Fibroblast of skin of scalp (primary cell): ENCODE measurements at places on chromosomes 2 and 18.

DNA sequence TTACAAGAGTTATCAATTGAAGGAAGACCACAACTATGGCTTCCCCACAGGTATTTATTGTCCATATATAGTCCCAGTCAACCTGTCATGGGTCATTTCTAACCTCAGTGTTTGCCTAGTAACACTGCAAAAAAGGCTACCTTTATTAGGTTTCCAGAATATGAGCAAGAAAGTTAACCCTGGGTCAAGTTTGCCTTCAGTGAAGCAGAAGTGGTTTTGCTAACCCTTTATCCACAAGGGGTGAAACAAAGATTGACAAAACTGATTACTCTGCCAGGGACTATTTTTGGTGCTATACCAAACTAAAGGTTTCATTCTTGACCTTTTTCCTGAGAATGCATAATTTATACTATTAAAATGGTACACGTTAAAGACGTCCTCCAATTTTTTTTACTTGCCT, 28.8 kb downstream of the SP100 start:
- no peak for DNase-seq

GRCh38 chr2:195657634-195658540, 861 bp downstream of the SLC39A10 start:
- peak; percentile 71 for DNase-seq

DNA sequence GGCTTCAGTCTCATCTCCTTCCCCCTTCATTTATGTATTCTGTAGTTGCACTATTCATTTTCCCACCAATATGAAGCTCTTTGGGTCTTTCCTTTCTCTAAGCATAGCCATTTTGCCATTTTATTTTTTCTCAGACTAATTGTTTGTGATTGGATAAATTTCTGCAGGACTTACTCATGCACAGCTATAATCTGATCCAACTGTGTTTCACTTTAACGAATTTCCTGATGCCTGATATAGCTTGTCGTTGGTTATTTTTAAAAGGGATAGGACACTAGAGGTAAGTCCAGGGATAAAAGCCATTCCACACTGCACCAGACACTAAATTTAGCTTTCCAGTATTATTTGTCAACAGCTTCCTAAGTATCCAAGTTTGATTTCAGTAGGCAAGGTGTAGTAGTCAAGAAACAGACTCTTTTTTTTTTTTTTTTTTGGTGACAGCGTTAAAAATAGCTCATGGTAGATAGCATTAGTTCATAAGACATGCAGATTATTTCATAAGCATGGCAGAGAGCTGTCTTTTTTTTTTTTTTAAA, 17.4 kb downstream of the ASB18 start:
- DNase-seq, result no peak

DNA sequence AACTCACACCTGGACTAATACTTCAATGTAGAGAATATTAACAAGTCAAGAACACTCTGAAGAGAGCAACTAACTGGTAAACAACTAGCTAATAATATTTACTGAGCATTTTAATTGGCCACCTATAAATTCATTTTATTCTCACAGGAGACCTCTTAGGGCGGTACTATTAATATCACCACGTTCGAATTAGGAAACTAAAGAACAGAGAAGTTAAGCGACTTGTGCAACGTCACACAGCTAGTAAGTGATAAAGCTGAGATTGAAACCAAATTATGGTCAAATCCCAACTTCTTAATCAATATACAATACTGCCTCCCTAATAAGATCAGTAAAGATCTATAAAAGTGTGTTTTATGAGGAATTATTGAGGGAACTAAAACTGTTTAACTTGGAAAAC, 1034.3 kb upstream of the POU3F3 start:
- DNase-seq, result no peak

DNA sequence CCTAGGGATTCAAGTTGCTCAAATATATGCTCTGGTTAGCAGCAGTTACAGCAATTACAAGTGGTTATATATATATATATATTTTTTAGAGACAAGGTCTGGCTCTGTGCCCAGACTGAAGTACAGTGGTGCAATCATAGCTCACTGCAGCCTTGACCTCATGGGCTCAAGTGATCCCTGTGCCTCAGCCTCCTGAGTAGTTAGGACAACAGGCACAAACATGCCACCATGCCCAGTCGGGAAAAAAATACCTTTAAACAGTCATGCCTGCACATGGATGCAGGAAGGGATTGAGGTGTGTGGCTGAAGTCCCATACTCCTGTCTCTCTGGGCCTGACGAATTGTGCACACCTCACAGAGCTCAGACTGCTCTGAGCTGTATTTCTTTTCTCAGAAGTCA, 19.6 kb upstream of the DNAH7 start:
- DNase-seq, result peak; percentile 44

DNA sequence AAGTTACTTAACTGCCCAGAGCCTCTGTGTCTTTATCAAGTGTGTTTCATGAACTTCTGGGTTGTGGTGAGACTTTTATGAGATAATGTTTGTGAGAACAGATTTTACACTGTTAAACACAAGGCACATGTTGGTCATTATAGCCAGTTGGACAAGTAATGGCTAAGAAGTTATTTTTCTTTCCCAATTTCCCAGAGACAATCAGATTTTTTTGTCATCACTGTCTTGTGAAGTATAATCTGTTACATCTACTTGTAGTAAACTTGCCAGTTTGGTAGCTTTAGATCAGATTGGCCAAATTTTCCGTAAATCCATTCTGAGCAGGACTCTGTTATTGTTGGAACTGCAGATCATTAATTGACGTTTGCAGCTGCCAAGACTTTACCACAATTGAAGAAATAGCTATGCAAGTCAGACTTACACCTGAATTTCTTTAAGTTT, 838.8 kb downstream of the SLC4A3 start:
- no peak for DNase-seq

DNA sequence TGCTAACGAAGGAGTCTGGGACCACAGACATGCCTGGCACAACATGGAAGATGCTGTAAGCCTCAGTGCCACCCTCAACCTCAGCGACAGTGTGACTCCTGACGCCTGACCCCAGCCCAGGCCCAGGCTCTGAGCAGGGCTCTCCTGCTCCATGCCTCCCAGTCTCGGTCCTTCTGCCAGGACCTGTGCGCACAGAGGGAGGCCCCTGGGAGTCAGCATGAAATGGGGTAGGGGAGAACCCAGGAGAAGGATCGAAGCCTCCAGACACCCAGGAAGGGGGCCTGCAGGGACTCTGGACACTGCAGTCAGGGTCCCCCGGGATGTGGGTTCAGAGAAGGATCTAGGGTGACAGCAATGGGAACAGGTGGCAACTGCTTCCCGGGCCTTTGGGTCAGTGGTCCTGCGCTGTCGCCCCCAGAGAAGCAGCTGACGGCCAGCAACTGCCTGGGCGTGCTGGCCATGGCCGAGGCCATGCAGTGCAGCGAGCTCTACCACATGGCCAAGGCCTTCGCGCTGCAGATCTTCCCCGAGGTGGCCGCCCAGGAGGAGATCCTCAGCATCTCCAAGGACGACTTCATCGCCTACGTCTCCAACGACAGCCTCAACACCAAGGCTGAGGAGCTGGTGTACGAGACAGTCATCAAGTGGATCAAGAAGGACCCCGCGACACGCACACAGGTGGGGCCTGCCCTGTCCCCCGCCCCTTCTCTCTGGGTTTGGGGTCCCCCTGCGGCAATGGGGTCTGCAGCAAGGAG, 233.9 kb downstream of the ATAD2B start:
- DNase-seq, result no peak

GRCh38 chr2:148865512-148865911, 9.5 kb upstream of the KIF5C start:
- DNase-seq, result no peak

DNA sequence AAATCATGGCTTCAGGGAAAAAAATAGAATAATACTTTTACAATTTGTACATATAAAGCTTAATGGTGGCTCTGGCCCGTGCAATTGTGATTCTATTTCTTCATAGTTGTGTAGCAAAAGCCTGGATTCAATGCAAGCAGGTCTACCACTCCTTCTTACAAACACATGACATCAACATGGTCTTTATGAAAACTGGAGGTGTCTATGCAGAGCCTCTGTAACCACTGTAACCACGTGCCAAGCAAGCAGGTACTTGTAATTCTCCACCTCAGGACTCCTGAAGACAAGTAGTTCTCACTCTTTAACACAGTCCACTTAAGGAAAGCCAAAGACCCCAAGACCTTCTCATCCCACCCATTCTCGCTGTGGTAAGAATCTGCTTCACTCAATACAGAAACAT, 62.6 kb downstream of the METTL4 start:
- no peak for DNase-seq

DNA sequence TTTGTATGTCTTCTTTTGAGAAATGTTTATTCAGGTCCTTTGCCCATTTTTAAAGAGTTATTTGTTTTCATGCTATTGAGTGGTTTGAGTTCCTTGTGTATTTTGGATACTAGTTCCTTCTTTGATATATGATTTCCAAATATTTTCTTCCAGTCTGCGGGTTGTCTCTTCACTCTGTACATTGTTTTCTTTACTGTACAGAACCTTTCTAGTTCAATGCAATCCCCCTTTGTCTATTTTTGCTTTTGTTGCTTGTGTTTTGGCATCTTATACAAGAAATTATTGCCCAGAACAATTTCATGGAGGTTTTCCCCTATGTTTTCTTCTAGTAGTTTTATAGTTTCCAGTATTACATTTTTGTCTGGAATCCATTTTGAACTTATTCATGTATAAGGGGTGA, 62.5 kb upstream of the ACVR1C start:
- no peak for DNase-seq

- DNase-seq, result no peak
Measured at GRCh38 chr2:86414996-86415395, 26.2 kb upstream of the KDM3A start.

GRCh38 chr18:1976484-1976883, 594.8 kb downstream of the METTL4 start:
- DNase-seq, result no peak

GRCh38 chr2:187775196-187775595, 221.0 kb upstream of the TFPI start:
- no peak for DNase-seq

GRCh38 chr2:203625701-203626100, 80.7 kb upstream of the CD28 start:
- no peak for DNase-seq

GRCh38 chr2:166341426-166341825, 34.3 kb downstream of the SCN9A start:
- DNase-seq, result no peak

GRCh38 chr2:18219676-18220075, 340.8 kb downstream of the RDH14 start:
- DNase-seq, result peak; percentile 1

DNA sequence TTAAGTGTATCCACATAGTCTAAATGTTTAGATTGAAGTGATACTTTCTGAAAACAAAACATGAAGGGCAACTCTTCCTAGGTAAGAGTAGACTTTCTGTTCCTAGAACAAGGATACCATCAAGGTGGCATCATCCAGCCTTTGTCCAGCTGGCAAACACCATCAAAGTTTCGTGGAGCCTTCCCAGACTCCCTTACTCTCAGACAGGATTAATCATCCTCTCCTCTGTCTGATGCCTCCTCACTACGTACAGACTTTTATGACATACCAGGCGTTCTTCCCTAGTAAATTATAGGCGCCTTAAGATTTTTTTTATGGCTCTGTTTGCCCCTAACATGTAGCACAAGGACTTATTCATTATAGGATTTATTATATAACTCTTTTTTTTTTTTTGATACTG, 29.4 kb upstream of the ASNSD1 start:
- no peak for DNase-seq

- peak; percentile 7 for DNase-seq
Measured at GRCh38 chr2:134027980-134028379, 225.9 kb upstream of the MGAT5 start.

DNA sequence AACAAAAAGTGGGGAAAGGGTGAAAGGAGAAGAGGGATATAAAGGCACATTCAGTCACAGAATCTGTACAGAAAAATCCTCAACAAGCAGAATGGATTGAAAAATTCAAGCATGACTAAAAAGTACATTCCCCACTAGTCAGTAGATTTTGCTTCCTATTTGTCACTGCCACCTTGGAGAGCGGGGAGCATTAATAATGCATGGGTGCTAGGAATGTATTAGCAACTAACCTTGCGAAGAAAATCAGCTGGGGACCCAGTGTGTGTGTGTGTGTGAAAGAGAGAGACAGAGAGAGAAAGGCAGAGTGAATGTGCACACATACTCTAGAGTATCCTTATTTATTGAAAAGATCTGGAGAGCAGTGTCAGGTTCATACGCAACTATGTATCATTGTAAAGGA, 968.7 kb upstream of the ZEB2 start:
- no peak for DNase-seq

- no peak for DNase-seq
Measured at GRCh38 chr2:154974041-154974440, 275.5 kb downstream of the KCNJ3 start.

- DNase-seq, result no peak
Measured at GRCh38 chr2:47173986-47174732, 19.1 kb upstream of the STPG4 start.

DNA sequence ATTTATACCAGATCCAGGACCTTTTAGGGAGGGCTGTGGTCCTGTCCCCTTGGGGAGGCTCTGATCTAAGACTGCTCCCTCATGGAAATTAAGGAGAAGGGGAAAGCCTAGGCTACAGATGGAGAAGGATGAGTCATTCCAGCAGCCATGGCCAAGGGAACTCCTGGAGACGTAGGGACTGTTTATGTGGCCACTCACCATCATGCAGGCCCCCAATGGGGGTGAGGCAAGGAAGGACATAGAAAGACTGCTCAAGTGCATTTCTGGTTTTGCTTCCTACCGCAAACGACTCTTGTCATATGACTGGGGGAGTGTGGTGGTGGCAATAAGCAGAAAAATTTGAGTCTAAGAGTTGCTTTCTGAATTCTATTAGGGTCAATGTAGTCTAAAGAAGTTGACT, 54.0 kb upstream of the CYP1B1 start:
- no peak for DNase-seq

- no peak for DNase-seq
Measured at GRCh38 chr2:62334009-62334408, 138.1 kb downstream of the B3GNT2 start.

DNA sequence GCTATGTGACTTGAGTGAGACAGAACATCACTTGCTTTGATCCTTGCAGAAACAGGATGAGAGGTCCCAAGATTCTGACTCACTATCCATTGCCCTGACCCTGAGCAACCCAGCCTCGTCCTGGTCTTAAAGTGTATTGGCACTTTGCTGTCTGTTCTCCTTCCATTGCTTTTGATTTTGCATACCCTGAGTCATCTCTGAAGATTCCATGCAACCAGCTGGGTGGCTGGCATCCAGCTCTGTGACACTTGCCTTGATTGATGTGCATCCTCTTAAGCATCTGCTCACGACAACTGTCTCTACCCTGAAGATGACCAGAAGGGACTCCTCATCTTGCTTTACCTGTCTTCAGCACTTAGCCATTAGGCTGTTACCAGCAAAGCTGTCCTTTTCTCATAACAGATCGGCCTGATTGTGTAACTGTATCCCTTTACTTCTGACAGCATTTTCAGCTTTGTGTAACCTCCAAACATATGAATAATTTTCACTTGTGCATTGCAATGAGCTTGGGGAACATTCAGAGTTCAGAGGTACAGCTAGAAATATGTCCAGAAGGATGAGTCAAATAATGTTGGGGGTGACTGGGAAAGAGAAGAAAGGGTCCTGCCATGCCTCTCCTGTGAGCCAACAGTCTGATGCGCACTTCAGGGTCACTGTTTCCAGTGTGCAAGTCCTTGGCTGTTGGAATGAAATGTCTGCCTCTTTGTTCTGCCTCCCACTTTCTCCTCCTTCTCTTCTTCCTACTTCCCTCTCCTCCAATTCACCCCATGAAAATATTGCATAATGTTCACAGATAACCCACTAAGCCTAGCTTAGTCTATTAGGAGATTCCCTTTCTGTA, 249.7 kb upstream of the OSR1 start:
- peak; percentile 77 for DNase-seq
